ENCODE measurements at places on chromosomes 5 and 9.

DNA sequence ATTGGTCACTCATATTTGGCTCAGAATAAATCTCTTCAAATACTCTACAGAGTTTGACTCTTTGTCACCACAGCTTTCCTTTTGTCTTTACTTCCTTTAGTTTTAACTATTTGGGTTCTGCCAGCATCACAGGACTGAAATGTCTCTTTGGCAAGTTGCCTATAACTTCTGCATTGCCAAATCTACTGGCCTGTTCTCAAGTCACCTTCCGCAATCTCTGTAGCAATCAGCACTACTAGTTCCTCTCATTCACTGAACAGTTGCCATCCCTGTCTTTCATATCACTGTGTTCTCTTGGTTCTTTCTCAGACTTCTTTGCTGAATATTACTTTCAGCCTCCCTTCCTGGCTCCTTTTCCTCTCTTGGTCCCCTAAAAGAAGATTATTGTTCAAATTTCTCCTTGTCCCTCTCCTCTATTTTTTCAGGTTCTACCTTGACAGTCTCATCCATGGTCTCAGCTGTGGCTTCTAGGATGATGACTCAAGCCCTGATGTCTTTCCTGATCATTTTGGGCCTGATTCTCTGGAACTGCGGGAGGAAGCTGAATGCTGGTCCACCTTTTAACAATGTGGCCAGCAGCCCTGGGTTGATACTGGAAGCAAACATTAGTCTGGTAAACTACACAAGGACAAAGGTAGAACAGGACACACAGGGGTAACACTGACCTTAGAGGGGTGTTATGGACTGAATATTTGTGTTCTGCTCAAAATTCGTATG lies 44.0 kb upstream of the LIFR start:
- no peak for DNase-seq

DNA sequence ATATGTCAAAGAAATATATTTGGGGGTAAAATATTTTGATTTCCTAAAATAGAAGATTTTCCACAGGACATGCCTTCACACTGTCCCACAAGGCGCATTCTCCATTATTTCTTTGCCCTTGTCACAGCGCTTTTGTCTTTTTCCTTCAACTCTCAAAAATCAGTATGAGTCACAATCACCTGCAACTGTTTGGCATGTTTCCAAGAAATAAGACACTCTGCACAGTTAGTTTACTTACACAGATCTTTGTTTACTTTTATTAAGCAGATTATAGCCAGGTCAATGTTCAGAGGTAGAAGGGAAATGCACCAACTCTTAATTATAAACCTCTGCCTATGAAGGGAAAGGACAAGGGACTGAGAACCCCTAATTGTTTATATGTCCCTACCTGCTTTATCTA lies 9.5 kb downstream of the CEMIP2 start:
- DNase-seq, result no peak

- DNase-seq, result no peak
Measured at GRCh38 chr5:101346447-101346846, 443.4 kb upstream of the ST8SIA4 start.

DNA sequence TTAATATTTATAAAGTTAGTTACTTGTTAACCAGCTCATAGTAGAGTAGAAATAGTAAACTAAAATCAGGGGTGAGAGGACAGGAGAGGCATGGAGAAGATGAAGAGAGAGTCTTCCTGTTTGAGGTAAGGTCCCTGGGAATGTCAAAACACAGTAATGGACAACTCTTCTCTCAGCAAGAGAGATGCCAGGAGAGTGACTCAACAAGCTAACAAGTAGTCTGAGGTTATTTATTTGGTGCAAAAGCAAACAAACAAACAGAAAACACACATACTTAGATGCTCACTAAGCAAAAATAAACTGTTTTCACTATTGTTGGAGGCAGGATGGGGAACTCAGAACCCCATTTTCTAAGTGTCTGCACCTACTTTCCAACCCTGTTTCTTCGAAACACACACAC lies 333.2 kb upstream of the RFX3 start:
- DNase-seq, result no peak

GRCh38 chr9:133792721-133793470 lies 54.7 kb upstream of the SARDH start:
- DNase-seq, result peak; percentile 70

DNA sequence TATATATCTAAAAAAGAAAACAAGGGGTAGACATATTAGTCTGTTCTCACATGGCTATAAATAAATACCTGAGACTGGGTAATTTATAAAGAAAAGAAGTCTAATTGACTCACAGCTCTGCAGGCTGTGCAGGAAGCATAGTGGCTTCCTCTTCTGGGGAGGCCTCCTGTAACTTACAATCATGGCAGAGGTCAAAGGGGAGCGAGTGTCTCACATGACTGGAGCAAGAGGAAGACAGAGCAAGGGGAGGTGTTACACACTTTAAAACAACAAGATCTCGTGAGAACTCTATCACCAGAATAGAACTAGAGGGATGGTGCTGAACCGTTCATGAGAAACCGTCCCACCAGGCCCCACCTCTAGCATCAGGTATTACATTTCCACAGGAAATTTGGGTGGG lies 616.8 kb downstream of the TLE4 start:
- DNase-seq, result no peak

DNA sequence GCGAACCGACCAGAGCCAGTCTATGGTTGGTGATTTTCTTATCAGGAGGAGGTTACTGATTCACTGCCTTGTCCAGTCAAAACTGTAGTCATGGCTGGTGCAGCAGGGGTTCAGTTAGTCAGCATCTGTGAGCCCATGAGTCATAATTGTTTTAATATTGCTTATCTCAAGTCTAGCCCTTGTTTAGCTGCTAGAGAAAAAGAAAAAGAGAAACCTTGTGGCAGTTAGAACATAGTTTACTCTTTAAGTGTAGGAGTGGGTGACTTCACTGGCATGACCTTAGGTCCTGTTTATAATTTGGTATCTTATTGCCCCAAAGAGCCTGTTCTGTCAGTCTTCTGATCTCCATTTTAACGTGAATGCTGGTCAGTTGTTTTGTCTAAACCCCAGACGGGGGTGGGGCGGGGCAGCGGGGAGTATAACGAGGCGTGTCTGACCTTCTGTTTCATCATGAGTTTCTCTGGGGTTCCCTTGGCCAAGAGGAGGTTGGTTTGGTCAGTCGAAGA lies 76.9 kb upstream of the NFIL3 start:
- no peak for DNase-seq

DNA sequence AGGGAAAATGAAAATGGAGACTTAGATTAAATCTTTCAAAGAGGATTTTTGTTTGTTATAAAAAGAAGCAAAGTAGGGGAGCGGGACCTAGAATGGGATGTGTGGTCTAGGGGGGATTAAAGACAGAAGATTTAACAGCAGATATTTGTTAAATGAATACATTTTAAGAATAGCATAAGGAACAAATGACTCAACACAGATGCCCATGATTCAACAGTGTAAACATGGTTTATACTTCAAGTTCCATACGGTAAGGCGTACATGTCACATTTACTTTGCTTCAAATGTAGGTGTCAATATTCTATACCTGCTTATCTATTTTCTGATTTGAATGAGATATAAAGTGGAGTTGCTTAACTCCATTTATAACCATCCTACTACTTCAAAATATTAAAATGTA lies 1.5 kb downstream of the TICAM2 start:
- DNase-seq, result no peak

GRCh38 chr9:5186416-5187169 lies 1.2 kb upstream of the INSL6 start:
- DNase-seq, result peak; percentile 41

DNA sequence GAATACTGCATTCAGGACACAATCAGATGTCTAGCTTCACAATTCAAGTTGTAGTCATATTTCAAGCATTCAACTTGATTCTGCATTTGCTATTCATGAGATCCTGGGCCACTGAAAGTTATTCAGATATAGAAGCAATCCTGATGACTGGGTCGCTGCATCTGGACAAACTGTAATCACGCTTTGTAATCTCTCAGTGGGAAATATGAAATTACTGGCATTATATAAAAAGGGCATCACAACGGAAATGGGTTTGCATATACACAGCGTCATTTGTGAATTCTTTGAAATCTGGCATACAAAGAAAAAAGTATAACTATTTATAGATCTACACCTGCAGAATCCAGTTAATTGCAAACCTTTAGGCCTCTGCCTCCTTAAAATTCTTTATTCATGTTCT lies 102.2 kb downstream of the PARP8 start:
- DNase-seq, result no peak

GRCh38 chr5:108743319-108743718 lies 4.4 kb upstream of the FER start:
- DNase-seq, result no peak

- no peak for DNase-seq
Measured at GRCh38 chr5:175489693-175490443, 11.5 kb downstream of the SFXN1 start.

GRCh38 chr5:9033524-9033923 lies 512.4 kb downstream of the SEMA5A start:
- no peak for DNase-seq

DNA sequence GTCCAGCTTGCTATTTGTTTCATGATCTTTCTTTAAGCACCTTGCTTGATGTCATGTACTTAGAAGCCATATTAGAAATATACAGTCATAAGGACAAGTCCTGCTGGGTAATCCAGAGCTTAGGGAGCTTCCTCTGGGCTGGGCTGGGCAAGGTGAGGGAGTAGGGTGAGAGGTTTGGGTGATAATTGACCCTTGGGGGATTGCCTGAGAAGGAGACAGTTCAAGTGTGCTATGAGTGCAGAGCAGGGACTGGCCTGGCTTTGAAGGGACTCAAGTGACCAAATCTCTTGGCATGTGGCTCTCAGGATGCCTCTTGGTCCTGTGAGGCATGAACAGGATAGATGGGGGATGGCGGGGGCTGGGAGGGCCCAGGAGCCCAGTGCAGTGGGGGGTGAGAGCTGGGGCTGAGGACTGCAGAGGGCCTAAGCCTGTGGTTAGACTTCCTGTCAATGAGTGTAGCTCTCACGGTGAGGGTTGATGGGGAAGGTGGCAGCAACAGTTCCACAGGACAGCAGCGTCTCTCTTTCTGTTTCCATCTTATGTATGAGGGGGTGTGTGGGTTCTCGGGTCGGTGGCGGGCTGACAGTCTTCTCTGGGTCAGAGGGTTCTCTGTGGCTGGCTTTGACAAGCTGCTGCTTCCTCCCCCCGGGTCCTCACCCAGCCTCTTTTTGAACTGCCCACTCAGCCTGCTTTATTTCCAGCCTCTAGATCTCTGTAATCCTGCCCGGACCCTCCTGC lies 53.5 kb downstream of the RGS3 start:
- peak; percentile 56 for DNase-seq

GRCh38 chr9:134935701-134936345 lies 18.1 kb upstream of the FCN1 start:
- peak; percentile 84 for DNase-seq

DNA sequence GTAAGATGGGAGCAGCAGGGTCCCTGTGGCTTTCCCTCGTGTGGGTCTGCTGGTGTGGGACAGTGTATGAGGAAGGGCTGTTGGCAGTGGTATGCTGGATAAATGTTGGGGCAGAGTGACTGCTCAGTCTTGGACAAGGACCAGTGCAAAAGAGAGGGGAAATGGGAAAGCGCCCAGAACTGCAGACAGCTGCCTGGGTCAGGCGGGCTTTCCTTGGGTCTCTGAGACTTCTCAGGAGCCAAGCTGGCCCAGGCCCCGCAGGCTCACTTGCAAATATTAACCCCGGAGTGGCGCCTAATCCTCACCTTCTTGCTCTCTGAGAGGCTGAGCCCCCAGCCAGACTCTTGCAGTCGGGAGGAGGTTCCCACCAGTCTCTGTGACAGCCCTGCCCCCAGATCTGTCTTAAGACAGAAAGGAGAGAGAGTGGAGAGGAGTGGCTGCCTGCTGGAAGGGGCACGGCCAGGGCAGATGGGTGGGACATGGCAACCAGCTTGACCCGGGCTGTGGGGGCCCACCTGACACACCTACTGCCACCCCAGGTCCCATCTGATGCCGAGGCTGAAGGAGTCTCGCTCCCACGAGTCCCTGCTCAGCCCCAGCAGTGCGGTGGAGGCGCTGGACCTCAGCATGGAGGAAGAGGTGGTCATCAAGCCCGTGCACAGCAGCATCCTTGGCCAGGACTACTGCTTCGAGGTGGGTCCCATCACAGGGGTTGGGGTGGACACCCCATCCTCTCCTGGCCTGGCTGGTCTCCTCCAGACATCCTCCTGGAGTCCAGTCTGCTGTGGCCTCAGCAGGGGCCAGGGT lies 105.2 kb downstream of the DAB2IP start:
- no peak for DNase-seq

DNA sequence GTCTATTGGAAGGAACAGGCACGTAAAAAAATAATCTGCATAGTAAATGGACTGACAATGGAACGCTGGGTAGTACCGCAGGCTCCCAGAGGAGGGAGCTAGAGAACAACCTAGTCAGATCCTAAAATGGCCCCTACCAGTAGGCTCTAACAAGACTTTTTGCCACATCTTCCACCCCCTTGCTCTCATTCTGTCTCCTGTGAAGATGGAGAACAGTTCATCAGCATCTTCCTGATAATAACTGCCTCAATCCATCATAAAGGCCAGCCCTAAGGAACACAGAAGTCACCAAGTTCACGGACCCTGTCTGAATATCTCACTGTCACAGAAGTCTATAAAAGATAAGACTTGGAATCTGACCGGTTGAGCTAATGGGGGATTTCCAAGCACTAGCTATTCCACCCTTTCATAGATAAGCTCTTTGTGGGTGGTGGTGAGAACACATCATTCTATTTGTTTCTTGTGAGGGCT lies 133.4 kb downstream of the SLC1A3 start:
- no peak for DNase-seq

GRCh38 chr5:104400941-104401340 lies 838.4 kb upstream of the NUDT12 start:
- DNase-seq, result no peak

GRCh38 chr5:97125125-97125683 lies 17.2 kb downstream of the LIX1 start:
- DNase-seq, result no peak

DNA sequence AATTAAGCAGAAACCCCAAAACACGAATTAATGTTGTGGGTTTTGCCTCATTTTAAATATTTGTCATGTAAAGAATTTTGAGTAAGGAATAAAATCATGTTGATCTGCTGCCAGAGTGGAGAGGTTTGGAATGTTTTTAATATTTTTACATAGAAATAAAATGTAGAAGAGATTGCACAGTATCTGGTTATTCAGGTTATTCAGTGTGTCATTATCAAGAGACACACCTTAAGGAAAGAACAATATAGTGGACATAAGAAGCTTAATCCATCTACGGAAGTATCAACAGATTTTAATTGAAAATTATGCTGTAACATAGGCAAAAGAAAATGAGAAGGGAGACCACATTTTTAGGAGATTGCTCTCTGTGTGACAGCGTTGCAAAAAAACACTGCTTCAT lies 410.4 kb downstream of the MED10 start:
- DNase-seq, result no peak

DNA sequence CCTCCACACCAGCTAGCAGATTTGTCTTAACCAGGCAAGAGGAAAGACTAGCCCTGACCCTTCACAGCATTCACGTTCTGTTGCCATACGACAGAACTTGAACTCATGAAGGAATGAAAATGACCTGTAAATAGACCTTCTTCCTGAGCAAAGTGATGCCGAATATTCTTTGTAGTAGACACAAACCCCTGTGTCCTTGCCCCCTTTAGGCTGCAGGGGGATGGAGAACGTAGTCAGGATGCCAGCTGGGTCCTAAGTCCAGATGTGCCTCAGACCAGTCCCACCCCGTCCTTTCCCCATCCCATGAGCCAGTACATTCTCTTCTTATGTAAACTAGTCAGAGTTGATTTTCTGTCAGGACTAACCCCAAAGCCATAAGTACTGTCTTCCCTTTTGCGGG lies 104.2 kb upstream of the SAP30L start:
- DNase-seq, result no peak
